ENCODE measurements at places on chromosomes 16 and 17.

DNA sequence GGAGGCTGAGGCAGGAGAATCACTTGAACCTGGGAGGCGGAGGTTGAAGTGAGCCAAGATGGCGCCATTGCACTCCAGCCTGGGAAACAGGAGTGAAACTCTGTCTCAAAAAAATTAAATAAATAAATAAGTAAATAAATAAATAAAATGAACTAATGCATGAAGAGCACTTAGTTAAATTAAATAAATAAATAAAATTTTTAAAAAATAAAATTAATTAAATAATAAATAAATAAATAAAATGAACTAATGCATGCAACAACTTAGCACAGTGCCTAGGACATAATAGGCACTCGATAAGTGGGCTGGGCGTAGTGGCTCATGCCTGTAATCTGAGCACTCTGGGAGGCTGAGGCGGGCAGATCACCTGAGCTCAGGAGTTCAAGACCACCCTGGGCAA, 15.6 kb upstream of the CEP20 start:
- DNase-seq = no peak

- DNase-seq = no peak
Observed at GRCh38 chr16:23104032-23104955, 45.0 kb downstream of the USP31 start.

- DNase-seq = no peak
Observed at GRCh38 chr17:80890921-80891396, 100.7 kb upstream of the CHMP6 start.

DNA sequence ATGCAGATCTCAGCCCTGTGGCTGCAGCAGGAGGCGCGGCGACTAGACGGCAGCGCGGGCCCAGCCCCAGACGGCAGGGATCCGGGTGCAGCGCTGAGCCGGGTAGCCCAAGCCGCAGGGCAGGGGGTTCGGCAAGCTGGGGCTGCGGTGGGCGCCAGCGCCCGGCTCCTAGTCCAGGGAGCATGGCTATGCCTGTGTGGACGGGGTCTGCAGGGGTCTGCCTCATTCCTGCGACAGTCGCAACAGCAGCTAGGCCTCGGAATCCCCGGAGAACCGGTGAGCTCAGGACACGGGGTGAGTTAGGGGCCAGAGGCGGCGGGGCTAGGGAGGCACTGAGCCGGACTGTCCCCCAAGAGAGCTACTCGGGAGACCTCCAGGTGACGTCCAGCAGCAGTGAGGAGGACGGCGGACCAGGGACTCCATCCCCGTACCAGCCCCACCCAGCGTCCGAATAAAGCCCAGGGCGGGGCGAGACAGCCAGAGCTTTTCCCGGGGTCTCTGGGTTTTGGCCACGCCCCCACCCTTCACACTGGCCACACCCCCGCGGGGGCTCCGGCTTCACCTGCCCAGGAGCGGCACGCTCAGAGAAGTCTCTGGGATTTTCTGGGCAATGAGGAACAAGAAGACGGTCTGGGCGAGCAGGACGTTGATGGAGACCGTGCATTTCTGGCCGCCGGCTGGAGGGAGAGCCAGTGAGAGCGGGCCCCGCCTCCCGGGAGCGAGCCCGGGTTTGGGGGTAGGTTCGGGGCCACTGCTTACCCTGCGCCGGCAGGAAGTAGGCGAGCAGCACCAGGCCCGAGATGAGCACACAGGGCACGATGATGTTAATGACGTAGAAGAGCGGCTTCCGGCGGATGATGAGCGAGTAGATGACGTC, 1.1 kb downstream of the C17orf107 start:
- no peak for DNase-seq

- no peak for DNase-seq
Observed at GRCh38 chr17:7846063-7846735, 8.7 kb upstream of the TMEM88 start.

DNA sequence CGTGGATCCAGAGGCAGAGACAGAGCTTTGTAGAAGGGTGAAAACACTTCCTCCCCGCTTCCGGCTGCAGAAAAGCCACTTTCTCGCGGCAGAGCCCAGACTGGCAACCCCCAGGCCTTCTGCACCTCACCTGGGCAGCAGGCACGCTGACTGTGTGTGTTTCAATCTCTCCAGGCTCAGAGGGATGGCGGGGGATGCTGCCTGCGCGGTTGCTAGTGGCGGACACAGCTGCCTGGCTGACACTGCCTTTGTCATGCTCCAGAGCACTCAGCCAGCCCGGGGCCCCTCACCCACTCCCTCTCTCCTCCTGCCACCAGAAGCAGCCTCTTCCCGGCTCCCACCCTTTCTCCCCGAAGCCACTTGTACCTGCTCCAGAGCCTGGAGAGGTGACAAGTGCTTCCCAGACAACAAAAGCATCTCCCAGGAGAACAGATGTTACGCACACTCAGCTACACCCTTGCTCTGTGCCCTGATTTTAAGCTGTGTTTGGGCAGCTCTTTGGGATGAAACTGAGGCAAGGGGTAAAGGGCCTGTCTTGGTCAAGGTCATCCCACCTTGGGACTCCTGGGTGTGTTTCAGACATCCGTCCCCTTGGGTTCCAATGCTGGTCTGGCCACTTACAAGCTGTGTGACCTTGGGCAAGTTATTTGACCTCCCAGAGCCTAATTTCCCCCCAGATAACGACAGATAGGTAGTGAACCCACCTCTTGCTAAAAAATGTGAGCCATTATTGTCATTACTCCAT, 9.2 kb upstream of the GLIS2 start:
- DNase-seq = peak; percentile 76

DNA sequence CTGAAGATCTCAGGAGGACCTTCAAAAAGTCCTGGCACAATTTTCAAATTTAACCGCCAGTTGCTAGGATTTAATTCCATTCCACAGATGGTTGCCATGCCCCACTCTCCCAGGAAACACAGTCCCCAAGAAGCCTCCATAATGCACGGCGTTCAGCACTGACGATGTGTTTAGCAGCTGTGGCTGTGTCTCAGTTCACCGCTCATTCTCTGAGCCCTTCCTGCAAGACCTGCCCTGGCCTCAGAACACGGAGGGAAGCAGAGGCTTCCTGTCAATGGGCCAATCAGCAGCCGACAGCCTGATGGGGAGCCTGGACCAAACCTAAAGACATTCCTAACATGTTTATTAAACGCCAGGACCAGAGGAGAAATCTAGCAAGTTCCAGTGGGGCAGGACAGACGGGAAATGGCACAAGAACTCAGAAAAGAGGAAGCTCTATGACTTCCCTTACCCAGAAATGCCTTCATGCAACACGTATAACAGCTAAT, 4.9 kb downstream of the MYLK3 start:
- DNase-seq = no peak

- DNase-seq = no peak
Observed at GRCh38 chr17:72340836-72341235, 220.0 kb downstream of the SOX9 start.

DNA sequence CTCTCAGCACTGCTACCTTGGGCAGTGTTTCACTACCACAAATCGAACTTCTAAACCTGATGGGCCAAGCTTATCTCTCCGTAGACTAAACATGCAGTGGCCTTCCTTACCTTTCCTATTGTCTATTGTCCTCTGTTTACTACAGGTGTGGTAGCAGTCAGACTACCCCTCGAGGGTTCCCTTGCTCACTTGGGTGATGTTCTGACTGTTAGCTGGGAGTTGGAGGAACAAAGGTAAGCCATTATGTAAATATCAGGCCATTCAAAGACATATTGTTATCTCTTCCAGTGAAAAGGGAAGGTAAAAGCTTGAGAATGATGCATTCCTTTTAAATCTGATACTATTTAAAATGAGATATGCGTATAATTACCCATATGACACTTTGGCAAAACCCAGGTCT, 828.3 kb upstream of the EEF2KMT start:
- DNase-seq = no peak

DNA sequence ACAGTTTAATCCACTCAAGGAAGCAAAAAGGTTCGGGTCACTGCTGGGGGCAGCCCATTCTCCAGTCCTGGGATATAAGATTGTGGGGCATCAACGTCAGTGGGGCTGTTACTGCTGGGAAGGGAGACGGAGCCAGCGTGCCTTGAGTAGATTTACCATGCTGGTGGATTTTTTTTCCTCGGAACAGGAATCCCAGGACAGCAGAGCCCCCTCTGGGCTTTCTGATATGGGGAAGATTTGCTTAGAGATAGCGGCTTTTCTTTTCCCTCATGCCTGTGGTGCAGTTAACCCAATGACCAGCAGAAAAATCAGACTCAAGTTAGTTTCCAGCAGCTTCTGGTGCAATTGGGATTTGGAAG, 35.4 kb downstream of the WSCD1 start:
- no peak for DNase-seq

GRCh38 chr16:68319185-68319908, 8.5 kb downstream of the PRMT7 start:
- no peak for DNase-seq

DNA sequence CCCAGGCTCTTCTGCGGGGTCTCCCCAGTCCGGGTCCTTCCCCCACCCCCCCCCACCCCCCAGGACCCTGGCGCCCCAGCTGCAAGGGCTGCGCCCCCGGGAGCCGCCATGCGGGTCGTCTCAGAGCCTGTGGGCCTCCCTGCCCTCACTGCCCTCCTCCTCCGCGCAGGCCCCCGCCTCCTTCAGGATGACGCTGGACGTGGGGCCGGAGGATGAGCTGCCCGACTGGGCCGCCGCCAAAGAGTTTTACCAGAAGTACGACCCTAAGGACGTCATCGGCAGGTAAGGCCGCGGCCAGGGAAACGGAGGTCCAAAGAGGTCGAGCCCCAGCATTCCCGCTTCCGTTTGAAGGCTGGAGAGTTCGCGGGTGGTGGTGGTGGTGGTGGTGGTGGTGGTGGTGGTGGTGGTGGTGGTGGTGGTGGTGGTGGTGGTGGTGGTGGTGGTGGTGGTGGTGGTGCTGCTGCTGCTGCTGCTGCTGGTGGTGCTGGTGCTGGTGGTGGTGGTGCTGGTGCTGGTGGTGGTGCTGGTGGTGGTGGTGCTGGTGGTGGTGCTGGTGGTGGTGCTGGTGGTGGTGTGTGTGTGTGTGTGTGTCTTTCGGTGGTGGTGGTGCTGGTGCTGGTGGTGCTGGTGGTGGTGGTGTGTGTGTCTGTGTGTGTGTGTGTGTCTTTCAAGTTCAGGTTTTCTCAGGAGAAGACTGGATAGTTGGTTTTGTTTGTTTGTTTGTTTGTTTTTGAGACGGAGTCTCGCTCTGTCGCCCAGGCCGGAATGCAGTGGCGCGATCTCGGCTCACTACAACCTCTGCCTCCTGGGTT, 615 bp downstream of the PHKG2 start:
- peak; percentile 21 for DNase-seq

DNA sequence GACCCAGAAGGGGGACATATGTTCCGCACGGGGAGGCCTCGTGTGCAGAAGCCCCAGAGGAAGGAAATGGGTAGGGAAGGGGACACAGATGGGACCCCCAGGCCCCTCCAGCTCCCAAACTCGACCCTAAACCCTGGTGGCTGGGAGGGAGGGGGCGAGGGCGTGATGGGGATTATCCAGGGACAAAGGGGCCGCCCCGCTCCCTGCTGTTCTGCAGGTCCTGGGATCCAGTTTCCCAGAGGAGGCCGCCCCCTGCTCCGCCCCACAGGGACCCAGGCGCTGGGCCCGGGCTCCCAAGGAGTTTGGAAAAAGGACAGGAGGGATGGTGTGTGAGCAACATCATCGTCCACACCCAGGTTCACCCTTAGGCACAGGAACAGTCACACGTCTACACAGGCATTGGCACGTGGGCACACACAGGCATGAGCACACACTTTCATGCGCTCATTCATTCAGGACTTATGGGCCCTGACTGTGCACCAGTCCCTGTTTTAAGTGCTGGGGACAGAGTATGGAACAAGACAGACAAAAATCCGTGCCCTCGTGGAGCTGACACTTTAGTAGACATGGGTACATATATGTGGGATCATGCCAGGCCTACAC, 12.8 kb upstream of the FBXL19 start:
- DNase-seq = no peak

DNA sequence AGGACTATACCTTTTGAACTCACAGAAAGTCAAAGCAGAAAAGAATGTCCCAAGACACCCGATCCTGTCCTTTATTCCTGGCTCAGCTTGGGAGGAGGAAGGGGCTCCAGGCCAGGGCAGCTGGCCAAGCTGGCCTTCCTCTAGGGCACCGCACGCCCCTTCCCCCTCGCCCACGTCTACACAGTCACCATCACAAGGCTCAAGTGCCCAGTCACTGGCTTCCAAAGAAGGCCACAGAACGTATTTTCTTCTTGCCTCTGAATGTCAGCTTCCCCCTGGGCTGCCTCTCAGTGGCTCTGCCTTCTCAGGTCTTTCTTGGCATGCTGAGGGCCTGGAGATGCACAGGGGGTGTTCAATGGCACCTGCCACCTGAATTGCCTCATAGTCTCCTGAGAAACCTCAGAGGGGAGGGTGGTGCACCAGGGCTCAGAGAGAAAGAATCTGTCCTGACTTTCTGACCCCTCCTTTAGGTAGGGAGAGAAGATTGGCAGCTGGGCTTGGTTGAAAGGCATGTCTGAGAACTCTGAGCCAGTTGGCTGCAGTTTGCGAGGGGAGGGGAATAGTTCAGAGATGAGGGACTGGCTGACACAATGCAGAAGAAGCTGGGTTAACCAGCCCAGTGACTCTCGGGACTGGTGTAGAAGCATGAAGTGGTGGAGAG, 2.1 kb downstream of the DHRS11 start:
- no peak for DNase-seq

DNA sequence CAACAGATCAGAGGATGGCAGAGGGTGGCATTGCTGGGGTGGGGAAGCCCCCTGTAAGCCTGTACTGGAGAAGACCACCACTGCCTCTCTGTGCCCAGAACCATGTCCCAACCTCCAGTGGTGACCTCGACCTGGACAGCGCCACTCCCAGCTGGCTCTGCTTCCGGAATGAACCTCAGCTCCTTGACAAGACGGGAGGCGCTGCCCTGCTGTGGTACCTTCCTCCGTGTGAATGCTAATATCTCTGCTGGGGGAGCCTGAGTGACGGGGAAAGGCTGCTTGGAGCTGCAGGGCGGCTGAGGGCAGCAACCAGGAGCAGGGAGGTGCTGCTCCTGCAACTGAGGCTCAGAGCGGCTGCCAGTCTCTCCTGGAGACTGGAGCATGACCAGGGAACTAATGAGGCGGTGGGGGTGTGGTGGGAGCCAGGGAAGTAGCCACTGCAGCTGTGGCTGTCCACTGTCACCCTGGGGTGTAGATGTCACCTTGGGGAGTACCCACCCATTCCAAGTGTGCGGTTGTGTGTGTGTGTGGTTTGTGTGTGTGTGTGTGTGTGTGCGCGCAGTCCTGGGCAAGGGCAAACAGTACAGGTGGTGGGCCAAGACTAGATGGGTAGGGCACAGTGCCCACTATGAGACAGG, 6.2 kb downstream of the PRCD start:
- no peak for DNase-seq

Measured in MM.1S (cell line).